ENCODE measurements at places on chromosomes 5 and 9.

DNA sequence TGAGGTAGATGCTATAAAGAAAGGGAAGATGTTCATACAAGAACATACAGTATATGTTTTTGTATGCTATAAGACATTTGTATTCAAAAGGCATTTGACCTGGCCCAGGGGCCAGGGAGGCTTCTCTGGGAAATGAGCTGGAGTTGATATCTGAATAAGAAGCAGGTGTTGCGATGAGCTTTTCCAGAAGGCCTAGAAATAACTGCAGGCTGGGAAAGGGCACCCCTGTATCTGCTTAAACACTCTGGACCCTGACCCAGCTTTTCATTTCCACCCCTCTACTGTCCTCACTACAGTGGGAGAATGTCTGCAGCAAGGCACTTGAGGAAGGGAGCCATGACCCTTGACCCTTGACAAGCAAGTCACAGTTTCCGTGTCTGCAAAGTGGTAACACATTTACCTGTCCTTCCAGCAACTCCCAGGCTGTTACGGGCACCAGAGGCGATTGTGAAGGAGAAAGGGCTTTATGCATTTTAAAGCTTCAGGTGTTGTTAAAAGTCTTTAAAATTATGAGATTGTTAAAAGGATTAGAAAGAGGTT is 88.2 kb upstream of the PANK3 start:
- DNase-seq, result no peak

GRCh38 chr9:124716808-124717207 is 54.3 kb downstream of the NR6A1 start:
- peak; percentile 80 for DNase-seq

- DNase-seq, result no peak
These were observed 83.3 kb upstream of the TRIO start for GRCh38 chr5:14059810-14060209.

- no peak for DNase-seq
These were observed 38.2 kb upstream of the LPAR1 start for GRCh38 chr9:111076519-111076918.

DNA sequence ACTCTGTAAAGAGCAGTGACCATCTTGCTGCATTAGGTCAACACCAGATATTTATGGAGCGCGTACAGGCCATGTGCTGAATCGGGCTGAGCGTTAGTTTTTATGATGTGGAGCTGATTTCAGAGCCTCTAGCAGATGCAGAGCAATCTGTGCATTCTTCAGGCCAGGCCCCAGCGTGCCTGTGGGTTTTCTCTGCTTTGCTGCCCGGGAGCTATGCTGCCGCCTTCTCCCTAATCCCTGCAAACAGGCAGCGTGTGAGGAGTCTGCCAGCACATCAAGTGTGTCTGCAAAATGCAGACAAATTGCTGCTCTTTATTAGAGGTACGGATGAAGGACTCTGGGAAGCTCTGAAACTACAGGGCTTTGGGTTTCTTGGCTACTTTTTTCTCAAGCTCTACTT is 170.0 kb downstream of the NTRK2 start:
- DNase-seq, result no peak

GRCh38 chr9:15433661-15434060 is 11.0 kb downstream of the SNAPC3 start:
- no peak for DNase-seq

DNA sequence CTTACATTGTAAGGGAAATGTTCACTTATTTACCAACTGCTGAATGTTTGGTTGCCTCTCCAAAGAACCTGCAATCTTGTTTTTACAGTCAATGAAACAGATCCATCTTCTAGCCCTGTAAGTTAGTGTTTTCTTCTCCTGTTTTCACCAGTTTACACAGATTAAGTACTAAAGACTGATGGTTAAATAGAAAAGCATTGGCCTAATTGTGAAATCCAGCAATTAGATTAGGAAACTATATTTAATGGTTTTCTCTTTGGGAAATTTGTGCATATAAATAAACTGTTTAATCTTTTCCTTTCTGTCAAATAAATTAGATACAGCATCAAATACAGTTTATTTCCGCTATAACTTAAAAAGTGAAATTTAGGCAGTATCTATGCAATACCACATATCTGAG is 247.9 kb upstream of the MEF2C start:
- no peak for DNase-seq

DNA sequence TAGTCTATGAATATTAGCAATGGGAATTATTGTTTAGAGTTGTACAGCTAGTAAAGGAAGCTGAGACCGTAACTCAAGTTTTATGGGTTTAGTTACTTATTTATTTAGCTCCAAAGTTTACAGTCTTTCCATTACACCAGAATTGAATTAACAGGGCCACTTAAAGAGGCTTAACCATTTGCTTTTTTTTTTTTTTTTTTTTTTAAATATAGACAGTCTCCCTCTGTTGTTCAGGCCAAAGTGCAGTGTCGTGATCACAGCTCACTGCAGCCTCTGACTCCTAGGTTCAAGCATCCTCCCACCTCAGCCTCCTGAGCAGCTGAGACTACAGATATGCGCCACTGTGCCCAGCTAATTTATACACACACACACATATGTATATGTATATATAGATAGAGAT is 1.4 kb upstream of the TTC1 start:
- DNase-seq, result no peak

GRCh38 chr9:70125621-70126263 is 82.1 kb downstream of the MAMDC2 start:
- no peak for DNase-seq

GRCh38 chr9:87540444-87541105 is 42.9 kb downstream of the DAPK1 start:
- no peak for DNase-seq
